Activated CD4-positive, alpha-beta T cell treated with anti-CD3 and anti-CD28 coated beads, Interleukin-2, amount 10 ng/mL, durations not matched to agents 24 days and 14 days (primary cell): ENCODE measurements at places on chromosomes 2 and 18. TPM values are rescaled to one million over a fixed set of nuclear protein-coding genes. Genes with fewer than 3 reads are reported as not detected.

The ACTR1B gene
- 122 TPM in 2 replicates for total RNA-seq

The SLC9A4 gene
- total RNA-seq, result 0.07 and 0.12 TPM in 2 replicates

The BMP10 gene
- total RNA-seq, result not detected in 2 replicates

The SKOR2 gene
- total RNA-seq, result not detected in 2 replicates

The SCN1A gene
- not detected in 2 replicates for total RNA-seq

The SERPINB3 gene
- total RNA-seq, result not detected in 2 replicates

The TUBB8B gene
- not detected in 2 replicates for total RNA-seq

The FAM228B gene
- total RNA-seq, result 3.2 and 4.7 TPM in 2 replicates

The CKAP2L gene
- total RNA-seq, result 17.8 and 17.9 TPM in 2 replicates

The TMEM17 gene
- 0.14 and 0.19 TPM in 2 replicates for total RNA-seq

The ZNF142 gene
- total RNA-seq, result 59.6 and 60.9 TPM in 2 replicates

The CUL3 gene
- 92.6 and 97.3 TPM in 2 replicates for total RNA-seq

The RNF125 gene
- total RNA-seq, result 32.6 and 35.0 TPM in 2 replicates

The SPP2 gene
- not detected in 2 replicates for total RNA-seq

The GKN1 gene
- not detected in 2 replicates for total RNA-seq

The HTRA2 gene
- 49.6 and 56.4 TPM in 2 replicates for total RNA-seq

The OBSL1 gene
- total RNA-seq, result 0.26 and 0.47 TPM in 2 replicates

The CTAGE1 gene
- total RNA-seq, result not detected in 2 replicates

The ALLC gene
- not detected in 2 replicates for total RNA-seq

The ACAA2 gene
- 69.7 and 72.1 TPM in 2 replicates for total RNA-seq

The GATA6 gene
- not detected in 2 replicates for total RNA-seq

The MC5R gene
- total RNA-seq, result not detected in 2 replicates

The NLRC4 gene
- 0.19 and 0.24 TPM in 2 replicates for total RNA-seq

The LRRFIP1 gene
- total RNA-seq, result 210 and 216 TPM in 2 replicates

The EMILIN1 gene
- 1.1 and 1.4 TPM in 2 replicates for total RNA-seq

The AKAIN1 gene
- total RNA-seq, result not detected in 2 replicates

The GAD1 gene
- total RNA-seq, result 10.8 and 13.3 TPM in 2 replicates

The DSG4 gene
- total RNA-seq, result not detected in 2 replicates

The TTN gene
- 2.8 and 2.9 TPM in 2 replicates for total RNA-seq

The CDH19 gene
- not detected in 2 replicates for total RNA-seq

The HOXD11 gene
- not detected in 2 replicates for total RNA-seq

The MTIF2 gene
- 45.7 and 47.1 TPM in 2 replicates for total RNA-seq

The ADAM23 gene
- total RNA-seq, result 0.05 and 0.38 TPM in 2 replicates

The CFC1 gene
- total RNA-seq, result not detected in 2 replicates

The CERKL gene
- 0.14 TPM in 1 of 2 replicates, not detected in the other for total RNA-seq

The MRPL33 gene
- 59.0 and 59.6 TPM in 2 replicates for total RNA-seq

The STAT4 gene
- 47.9 and 50.8 TPM in 2 replicates for total RNA-seq

The GRB14 gene
- total RNA-seq, result not detected in 2 replicates

The TXNDC2 gene
- total RNA-seq, result not detected in 2 replicates

The MC2R gene
- not detected in 2 replicates for total RNA-seq

The CGREF1 gene
- total RNA-seq, result 14.4 and 15.1 TPM in 2 replicates

The STK17B gene
- total RNA-seq, result 129 and 131 TPM in 2 replicates
